Stimulated activated CD4-positive, alpha-beta T cell treated with anti-CD3 and anti-CD28 coated beads, TNF-alpha, amount 100 ng/mL, for 48 hours (primary cell): ENCODE measurements at places on chromosomes 3 and 15.
A peak's percentile ranks its signal among the peaks of the same experiment; 100 is the strongest.

GRCh38 chr3:169286214-169286613 lies 377.3 kb downstream of the MECOM start:
- no peak for DNase-seq

DNA sequence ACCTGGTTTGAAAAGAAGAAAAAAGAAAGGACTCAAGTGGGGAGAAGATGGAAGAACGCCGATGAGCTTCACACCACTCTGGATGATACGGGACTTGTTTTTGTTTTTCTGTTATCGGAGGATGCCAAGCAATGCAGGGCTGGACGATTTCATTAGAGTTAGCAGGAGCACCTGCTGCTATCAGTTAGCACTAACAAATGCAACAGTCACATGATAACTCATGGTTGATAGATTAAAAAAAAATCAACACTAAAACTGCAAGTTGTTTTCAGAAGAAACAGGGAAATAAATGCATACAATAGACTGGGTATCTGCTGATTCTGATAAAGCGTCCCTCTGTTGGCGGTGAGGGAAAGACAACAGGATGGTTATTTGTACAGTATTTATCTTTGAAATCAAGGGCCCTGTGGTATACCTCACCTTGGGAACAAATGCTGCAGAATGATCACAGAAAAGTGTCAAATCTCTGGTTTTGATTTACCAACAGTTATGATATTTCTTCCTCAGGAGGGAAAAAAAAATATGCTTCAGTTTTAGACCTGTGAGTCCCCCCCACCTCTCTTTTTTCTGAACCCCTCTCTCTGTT lies 575.1 kb downstream of the FOXP1 start:
- no peak for DNase-seq

GRCh38 chr3:157542711-157543500 lies 39.7 kb upstream of the VEPH1 start:
- no peak for DNase-seq

DNA sequence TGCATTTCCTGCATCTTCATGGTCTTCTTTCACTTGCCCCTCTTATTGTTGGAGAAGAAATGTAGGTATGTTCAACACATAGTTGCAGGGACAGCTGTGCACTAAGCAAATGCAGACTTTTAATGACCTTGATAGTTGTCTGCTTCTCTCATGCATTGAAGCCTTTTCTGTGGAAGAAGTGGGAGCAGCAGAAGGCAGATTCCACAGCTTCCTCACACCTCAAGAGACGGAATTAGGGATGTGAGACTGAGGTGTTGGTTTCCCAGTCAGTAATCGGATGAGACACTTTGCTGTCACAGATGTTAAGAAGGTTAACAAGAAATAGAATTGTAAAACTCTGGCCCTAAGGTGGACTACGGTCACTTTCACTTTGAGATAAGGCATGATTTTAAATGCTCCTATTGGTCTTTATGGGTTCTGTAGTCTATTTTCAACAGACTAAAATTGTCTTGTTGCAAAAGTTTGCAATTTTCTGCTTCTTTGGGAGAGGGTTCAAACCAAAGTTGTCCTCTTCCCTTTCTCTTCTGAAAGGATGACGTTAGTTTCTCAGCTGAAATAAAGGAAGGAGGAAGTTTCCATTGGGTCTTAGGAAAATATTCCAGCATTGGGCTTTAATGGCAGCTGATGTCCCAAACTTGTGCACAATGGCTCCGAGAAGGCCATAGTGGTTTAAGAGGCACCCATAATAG lies 117.4 kb downstream of the LPP start:
- no peak for DNase-seq

DNA sequence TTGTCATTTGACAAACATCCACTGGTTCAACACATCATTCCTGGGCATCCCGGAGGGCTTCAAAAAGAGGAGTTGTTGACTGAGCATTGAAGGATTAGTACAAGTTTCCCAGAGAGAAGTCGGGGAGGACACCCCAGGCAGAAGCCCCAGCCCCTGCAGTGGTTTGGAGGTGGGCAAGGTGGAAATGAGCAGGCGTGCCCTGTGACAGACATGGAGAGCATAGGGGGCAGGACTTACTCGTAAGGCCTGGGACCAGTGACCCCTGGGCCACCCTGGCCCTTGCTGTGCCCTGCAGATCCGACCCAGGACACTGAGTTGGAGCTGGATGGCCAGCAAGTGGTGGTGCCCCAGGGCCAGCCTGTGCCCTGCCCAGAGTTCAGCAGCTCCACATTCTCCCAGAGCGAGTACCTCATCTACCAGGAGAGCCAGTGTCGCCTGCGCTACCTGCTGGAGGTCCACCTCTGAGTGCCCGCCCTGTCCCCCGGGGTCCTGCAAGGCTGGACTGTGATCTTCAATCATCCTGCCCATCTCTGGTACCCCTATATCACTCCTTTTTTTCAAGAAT lies 5.9 kb downstream of the PARP3 start:
- no peak for DNase-seq

DNA sequence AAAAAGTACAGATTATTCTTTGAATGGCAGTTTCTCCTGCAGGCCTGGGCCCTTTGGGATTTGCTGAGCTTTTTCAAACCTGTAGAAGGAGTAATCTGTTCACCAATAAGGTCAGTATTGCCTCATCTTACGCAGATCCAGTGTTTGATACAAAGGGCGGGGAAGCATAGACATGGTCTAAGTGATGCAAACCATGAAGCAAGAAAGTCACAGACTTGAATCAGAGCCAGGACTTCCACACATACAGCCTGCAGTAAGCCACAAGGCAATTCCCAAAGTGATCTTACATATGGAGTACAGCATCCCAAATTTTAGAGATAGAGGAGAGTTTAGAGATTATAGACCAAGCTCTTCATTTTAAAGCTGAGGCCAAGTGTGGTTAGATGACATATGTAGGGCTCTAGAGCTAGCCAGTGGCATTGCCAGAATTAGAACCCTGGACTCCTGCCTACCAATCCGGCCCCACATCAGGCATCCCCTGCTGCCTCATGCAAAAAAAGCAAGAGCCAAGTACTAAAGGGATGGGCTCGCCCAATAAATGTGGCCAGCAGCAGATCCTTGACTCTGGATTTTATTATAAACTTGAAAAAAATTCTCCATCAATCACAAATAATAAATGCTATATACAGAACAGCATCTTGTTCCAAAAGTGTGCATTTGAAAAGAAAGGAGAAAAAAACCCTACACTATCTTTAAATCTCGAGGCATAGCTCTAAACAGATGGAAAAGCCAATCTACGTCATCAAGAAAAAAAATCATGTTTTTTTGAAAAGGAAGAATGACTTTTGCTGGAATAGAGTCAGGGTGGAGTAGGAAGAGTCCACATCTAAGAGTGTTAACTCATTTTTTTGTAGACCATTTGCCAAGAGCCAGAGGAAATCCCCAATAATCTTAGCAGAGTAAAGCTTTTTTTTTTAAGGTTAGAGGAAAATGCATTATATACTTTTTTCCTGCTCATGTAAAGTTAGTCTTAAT lies 24.0 kb downstream of the ABI3BP start:
- DNase-seq, result no peak

DNA sequence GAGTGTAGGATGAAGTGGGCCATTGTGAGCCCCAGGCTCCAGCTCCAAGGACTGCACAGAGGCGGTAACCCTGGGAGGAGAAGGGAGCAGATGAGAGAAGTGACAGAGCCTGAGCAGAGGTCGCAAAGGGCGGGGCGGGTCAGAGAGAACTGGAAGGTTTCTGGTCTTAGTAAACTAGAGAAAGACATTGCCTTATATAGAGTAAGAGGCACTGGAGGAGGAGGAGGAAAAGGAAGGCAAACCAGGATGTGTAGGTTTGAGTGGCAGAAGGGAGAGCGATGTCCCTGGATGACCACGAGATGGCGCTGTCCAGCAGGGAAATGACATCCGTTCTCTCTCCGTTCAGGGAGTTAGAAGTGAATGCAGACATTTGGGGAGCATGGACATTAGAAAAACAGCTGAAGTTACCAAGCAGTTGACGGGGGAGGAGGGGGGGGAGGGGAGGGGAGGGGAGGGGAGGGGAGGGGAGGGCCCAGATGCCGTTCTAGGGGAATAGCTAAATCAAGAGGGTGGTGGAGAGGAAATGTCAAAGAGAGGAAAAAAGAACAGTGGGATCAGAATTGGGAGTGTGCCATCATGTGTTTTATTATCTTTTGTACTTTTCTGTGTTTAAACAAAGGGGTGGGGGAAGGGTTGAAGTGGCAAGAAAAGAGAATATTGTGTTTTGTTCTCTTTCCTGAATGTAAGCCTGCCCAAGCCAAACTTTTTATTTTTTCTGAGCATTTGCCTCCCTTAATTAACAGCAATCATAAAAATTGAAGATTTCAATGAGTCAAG lies 48.8 kb downstream of the STARD5 start:
- peak; percentile 72 for DNase-seq

GRCh38 chr3:71130471-71131374 lies 452.8 kb downstream of the FOXP1 start:
- DNase-seq, result peak; percentile 45

DNA sequence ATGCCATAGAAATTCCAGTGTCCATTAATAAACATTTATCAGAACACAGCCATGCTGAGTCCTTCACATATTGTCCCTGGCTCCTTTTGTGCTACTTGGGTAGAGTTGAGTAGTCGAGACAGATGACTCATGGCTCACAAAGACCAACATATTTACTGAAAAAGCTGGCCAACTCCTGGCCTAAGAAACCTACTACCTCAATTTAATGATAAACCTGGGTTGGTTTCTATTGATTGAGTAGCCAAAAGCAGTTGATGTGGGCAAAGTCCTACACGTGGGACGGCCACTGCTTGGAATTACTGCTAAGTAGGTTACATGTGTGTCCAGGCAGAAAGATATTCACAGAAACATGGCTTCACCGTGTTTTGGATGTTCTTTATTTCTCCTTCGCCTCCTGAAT lies 402.2 kb downstream of the NR2F2 start:
- DNase-seq, result no peak

- no peak for DNase-seq
Measured at GRCh38 chr3:58308728-58309127, 2.4 kb downstream of the HTD2 start.

GRCh38 chr3:131582438-131582837 lies 79.7 kb upstream of the MRPL3 start:
- DNase-seq, result no peak

DNA sequence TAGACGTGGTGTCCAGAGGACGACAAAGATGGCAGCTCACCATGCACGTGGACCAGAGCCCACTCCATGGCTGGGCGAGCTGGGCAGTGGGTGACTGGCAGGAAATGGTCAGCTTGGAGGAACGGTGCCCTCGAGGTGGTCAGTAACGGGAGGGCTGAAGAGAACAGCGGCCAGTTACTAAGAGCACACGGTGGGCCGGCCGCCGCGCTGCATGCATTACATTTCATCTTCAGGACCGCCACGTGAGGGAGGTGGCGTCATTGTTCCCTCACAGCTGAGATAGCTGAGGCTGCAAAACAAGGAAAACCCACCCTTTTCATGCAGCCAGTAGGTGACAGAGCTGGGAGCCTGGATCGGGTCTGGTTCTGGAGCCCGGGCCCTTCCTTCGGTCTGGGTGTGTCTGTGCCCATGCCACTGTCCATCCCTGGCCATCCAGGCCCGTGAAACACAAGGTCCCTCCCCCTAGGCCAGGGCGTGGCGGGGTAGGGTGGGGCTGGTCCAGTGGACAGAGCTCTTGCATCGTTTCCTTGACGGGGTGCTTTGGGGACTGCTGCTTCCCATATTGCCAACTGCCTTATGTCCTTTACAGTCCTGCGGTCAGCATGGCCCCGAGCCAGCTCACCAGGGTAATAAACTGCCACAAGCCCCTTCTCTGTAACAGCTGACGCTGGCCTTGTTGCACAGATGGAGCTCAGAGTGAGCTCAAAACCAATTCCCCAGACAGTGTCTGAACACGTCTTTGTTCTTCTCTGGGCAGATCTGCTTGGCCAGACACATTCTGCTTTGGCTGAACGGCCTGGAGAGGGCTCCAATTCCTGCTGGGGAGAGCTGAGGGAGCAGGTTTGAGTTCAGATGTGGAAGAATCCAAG lies 51.8 kb downstream of the RGMA start:
- DNase-seq, result no peak

- DNase-seq, result no peak
Measured at GRCh38 chr3:97389936-97390335, 374.6 kb upstream of the ARL6 start.

GRCh38 chr3:4409971-4410573 lies 57.0 kb downstream of the SUMF1 start:
- no peak for DNase-seq

DNA sequence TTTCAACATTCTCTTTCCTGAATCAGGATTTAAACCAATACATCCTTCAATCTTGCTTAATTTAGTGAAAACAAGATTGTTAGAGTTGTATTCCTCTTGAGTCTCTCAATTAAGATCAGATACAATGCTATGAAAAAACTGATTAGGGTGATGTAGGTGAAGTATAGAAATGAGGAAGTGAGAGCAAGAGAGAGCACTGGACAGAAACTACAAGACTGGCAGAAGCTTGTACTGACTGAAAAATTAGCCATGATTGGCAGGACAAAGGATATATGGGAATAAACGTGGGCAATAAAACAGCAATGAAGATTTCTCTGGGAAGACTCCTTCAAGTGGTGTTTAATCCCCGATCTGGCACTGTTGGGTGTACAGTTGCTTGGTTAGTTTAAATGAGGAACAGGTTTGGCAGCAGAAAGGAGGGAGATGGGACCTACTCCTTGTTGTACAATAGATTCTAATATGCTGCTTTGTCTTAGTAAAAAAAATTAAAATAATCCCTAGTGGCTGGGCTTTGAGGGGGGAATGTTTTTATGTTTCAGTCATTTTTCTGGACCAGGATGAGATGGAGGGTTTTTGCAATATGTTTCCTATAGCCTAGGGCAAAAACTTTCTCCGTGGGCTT lies 252.7 kb downstream of the SLC9A9 start:
- no peak for DNase-seq

DNA sequence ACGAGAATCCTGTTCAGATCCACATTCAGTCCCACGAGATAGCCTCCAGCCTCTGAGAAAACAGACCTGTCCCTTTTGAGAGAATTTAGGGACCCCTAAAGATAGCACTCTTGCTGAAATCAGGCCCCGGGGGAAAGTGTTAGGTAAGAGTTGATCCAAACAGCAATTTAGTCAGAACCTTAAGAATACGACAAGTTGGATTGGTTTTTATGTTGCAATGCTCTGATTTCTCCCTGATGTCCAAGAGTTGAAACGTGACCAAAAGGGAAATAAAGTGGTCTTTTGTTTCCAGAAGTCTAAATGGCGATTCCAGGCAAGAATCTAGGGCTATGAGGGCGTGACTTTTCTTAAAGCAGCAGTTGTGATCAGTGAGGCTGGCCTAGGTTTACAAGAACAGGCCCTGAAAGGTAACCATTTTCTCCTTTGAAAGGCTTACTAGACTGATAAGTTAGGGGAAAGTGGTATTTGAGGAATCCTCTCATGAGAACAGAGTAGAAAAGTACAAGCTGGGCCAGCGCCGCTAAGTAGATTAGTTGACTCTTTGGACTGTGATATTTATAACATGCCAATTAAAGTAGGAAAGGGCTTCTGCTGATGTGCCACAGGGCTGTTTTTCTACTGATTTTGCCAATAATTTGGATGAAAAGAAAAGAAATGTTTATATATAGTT lies 4.9 kb downstream of the MAN2A2 start:
- DNase-seq, result no peak

DNA sequence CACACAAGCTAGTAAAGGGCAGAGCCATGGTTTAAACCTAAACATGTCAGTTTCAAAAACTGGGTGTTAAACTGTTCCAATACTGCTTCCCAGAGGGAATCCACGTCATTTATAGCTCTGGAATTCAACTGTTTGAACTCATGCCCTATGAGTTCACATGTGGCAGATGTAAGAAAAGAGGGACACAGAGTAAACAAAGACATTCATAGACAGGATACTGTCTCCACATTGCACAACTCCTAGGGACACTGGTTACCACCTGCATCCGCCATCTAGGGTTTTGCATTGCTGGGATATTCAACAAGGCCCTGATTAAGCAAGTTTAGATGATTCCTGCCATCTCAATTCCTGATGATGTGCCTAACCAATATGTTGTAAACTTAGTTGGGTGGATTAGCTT lies 134.1 kb upstream of the COL8A1 start:
- DNase-seq, result no peak
